ENCODE measurements at places on chromosomes 11 and 22.

- peak; percentile 57 for DNase-seq
These were observed 24.3 kb upstream of the ADA2 start for GRCh38 chr22:17243524-17243923.

- DNase-seq = peak; percentile 86
These were observed at the start of gene PHETA2 for GRCh38 chr22:42074132-42074811. Gene PHETA2 (plus strand): TSS chr22:42074248. CDS start chr22:42077294, 3,046 bp downstream.

GRCh38 chr11:112345166-112345565 is 84.5 kb upstream of the PLET1 start:
- no peak for DNase-seq

- no peak for DNase-seq
These were observed 1.2 kb downstream of the GUCD1 start for GRCh38 chr22:24553597-24554312.

Measured in right cardiac atrium (tissue), 5 donors.